ENCODE measurements at places on chromosomes 11 and 22. TPM values are rescaled to one million over a fixed set of nuclear protein-coding genes. Genes with fewer than 3 reads are reported as not detected.

DNA sequence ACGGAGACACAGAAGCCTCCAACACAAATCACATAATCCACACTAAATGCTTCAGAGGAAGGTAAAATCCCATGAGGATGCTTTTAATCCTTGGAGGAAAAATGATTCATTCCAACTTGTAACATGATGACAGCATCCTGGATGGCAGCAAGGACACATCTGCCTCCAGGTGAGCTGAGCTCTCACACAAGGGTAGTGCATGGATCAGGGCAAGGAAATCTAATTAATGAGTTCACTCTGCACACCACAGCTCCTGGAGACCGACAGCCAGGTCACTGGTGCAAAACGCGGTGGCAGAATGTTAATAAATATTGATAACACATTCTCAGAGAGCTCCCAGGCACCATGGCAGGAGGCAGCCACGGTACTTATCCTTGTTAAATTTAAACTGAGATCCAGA lies 40.3 kb upstream of the CYP2D6 start:
- no peak for DNase-seq

GRCh38 chr11:976431-977160 lies 50.9 kb downstream of the AP2A2 start:
- peak; percentile 91 for DNase-seq

DNA sequence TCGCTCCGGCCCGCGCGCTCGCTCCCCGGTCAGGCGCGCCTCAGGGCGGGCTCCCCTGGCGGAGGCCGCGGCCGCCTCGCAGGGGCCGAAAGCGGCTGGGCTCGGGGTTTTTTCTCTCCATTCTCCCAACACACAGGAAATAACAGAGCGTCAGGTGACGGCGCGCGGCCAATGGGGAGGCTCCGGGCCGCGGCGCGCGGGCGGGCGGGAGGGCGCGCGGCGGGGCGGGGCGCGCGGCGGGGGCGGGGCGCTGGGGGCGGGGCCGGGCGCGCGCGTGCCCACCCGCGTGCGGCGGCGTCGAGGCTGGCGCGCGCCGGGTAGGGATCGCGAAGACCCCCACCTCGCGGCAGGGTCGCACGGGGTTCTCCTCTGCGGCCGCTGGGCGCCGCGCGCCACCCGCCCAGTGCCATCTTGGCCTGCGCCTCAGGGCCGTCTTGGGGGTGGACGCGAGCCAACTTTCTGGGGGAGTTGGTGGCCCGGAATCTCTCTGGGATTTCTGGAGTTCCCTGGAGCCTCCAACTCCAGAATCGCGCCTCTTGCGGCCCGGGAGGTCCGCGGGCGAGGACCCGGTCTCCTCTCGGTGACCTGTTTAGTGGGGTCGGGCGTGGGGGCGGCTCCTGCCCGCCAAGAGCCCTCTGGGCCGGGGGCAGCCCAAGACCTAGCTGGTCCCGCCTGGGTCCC lies at the start of gene TCF20:
TCF20 (minus strand) TSS at position 144 of the 681 bp plus-strand sequence. CDS start 55,348 bp downstream, outside the sequence.
- DNase-seq = peak; percentile 100

DNA sequence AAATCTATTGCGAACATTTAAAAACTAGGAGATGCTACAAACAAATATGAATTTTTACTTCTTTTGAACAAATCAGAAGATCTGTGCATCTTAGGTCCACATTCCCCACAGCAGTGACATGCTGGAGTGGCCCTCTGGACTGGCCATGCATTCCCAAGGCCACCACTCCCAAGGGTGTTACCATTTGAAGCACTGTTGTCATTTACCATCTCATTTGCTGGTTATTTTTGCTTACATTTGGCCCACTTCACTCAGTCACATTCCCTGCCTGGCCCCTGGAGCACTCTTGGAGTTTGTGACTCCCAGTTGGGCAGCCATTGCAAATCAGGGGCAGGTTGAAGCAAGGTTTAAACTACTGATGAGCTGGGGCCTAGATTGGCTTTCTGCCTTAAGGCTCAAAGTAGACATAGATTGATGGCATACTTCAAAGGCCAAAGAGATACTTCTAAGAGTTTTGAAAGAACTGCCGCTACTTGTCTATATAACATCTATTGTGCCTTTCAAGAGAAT lies 8.5 kb upstream of the ZNRF3 start:
- DNase-seq = no peak

GRCh38 chr22:37920126-37920525 lies 14.0 kb downstream of the MICALL1 start:
- DNase-seq = no peak

- DNase-seq = no peak
Observed at GRCh38 chr11:84430661-84431060, 1144.5 kb upstream of the CCDC90B start.

GRCh38 chr11:122676638-122677037 lies 21.1 kb downstream of the UBASH3B start:
- DNase-seq = no peak

- DNase-seq = no peak
Observed at GRCh38 chr11:87879118-87879517, 296.1 kb downstream of the RAB38 start.

DNA sequence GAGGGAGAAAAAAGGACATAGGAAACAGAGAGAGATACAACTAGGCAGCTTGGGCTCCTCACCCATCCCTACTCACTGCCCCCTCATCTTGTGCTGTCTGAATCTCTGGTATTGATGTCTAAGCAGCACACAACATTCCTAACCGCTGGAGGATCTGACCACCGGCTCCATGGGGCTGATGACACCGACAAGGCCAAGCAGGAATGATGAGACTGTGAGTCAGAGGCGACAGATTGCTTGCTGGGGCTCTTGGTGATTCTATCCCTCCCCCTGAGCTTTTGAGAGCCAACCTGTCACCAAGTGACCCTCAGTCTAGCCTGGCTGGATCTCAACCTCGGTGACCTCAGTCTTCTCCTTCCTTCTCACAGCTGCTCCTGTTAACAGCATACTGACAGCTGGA lies 13.8 kb downstream of the PAMR1 start:
- peak; percentile 85 for DNase-seq

GRCh38 chr11:79794484-79795393 lies 353.9 kb upstream of the TENM4 start:
- DNase-seq = no peak

- DNase-seq = peak; percentile 84
Observed at GRCh38 chr11:67031791-67032561, 9.0 kb downstream of the SYT12 start.

- no peak for DNase-seq
Observed at GRCh38 chr11:92439133-92439532, 214.5 kb downstream of the FAT3 start.

GRCh38 chr11:32297611-32298011 lies 137.7 kb downstream of the WT1 start:
- no peak for DNase-seq

DNA sequence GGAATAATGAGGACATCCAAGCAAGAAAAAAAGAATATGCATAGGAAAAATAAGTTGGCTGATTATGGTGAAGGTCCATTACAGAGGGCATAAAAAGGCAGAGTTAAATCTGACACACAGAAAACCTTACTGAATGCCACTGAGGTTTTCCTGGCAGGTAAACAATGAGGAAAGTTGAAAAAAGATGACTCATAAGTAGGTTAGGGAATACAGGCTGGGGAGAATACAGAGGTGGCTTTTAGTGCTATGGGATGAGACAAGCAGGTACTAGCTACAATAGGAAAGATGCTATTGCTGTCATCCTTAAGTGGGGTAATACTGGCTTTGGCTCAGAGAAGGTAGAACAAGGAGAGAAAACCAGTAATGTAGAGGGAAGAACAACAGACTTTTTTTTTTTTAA lies 44.7 kb downstream of the CSTF3 start:
- DNase-seq = no peak

GRCh38 chr22:35641494-35642120 lies 6.6 kb upstream of the APOL6 start:
- DNase-seq = no peak

The C11orf86 gene
- total RNA-seq = not detected

The RAB3IL1 gene
- total RNA-seq = 20.3 TPM

The NELL1 gene
- not detected for total RNA-seq

The TRIM51 gene
- not detected for total RNA-seq

The HBB gene
- not detected for total RNA-seq

The DBX1 gene
- total RNA-seq = not detected

The TYMP gene
- 30.0 TPM for total RNA-seq

Data from osteoblast (primary cell).